ENCODE measurements at places on chromosomes 6 and 20. TPM values are rescaled to one million over a fixed set of nuclear protein-coding genes. Genes with fewer than 3 reads are reported as not detected.

DNA sequence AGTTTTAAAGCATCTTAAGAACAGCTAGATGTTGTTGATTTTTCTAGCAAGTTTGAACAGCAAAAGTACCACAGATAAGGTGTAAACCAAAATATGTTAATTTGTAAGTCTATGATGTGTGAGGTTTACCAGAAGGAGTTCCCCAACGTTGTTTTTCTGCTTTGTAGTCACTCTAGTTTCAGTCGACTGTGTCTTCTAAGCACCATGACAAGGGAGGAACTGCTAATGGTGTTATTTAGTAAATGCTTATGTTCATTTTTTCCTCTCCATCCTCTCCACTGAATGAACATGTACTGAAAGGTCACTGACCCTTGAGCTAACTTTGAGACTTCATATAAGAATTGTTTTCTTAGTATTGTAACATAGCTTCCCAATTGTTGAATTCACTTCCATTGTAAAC lies 3.0 kb downstream of the ENPP3 start:
- no peak for DNase-seq

GRCh38 chr20:37822141-37822601 lies 80.8 kb upstream of the VSTM2L start:
- no peak for DNase-seq

The HLA-DRA gene
- 39.3 TPM for total RNA-seq

The PHACTR1 gene
- 0.44 TPM for total RNA-seq

The AMD1 gene
- 109 TPM for total RNA-seq

All from activated T-helper 1 cell treated with anti-CD3 and anti-CD28 coated beads, Interleukin-12 subunit alpha, Interleukin-12 subunit beta, Interleukin-2, Interleukin-4 antibody, amounts not matched to agents 30 ng/mL and 10 ng/mL and 1 ng/mL, durations not matched to agents 14 hours and 24 hours and 36 hours (primary cell).